ENCODE measurements at places on chromosomes 3 and 15.
A peak's percentile ranks its signal among the peaks of the same experiment; 100 is the strongest.

DNA sequence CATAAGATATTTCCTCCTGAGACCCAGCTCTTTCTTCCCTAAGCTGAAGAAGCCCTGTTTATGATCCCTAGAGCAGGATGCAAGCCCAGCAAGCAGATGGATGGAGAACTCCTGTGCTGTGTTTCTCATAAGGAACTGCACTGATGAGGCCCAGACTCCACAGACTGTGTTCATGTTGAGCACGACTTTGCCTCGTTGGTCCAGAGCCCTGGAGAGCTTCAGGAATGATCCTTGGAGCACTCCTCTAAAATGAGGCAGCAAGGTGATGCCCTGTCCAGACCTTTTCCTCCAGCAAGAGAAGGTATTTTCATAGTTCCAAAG is 83.8 kb downstream of the MYLK start:
- no peak for DNase-seq

DNA sequence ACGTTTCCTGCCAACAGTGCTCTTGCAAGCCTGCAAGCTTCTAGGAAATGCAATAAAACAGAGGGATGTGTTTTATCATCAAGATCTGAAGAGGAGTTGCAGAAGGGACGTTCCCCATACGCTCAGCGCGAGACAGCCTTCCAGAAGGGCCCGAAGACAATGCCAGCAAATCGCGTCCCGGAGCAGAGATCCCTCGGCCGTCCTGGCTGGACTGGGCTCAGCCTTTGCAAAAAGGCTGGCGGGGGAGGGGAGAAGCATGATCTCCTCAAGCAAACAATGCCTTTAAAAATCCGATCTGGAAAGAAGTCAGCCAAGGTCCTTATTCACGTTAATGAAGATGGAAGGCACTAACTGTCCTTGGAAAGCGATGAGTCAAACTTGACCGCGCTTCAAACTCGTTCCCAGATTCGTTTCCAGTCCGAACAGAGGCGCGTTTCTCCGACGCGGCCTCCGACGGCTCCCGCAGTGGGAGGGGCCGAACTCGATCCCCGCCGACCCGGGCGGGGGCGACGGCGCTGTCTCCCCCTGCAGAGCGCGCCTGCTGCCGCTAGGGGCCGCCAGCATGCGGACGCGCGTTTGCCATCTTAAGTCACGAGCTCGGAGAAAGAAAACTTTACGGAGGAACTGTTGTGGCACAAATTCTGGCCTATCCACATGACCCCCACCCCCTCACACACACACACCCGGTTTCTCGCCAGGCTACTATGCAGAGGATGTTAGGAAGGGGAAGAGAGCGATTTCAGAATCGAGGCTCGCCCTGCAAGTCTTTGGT is 5.5 kb downstream of the BCL6 start:
- DNase-seq, result peak; percentile 88

DNA sequence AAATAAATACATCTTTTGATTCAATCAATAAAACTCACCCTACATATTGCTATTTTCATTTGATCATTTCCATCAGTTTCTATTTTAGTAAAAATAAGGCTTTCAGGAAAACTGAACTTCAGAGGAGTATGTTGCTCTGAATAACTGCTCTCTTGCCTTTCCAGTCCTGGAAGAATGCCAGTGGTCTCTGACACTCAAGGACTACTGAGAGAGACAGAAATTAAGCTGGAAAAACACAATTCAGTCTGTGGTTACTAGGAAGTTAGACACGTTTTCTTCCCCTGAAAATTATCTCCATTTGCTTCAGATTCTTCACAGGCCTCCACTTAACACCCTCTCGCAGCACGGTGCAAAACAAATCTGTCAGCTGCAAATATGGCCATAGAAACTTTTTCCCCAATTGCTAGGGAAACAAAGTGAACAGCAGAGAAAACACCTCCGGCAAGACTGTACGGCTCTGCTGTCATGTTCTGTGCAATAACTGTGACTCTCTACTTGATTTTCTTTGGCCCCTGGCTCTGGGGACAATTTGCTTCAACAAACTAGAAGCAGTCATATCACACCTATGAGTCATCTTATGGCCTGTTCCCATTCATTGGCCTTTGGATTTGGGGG is 353.0 kb downstream of the MAGI1 start:
- DNase-seq, result no peak

GRCh38 chr3:87498358-87499080 is 222.1 kb upstream of the POU1F1 start:
- DNase-seq, result no peak

- DNase-seq, result no peak
Measured at GRCh38 chr3:191549357-191549756, 88.4 kb downstream of the PYDC2 start.

GRCh38 chr3:963755-964154 is 129.1 kb upstream of the CNTN6 start:
- no peak for DNase-seq

- DNase-seq, result peak; percentile 7
Measured at GRCh38 chr15:35379972-35380371, 166.0 kb downstream of the DPH6 start.

GRCh38 chr15:39285663-39286062 is 295.2 kb upstream of the THBS1 start:
- no peak for DNase-seq

- peak; percentile 41 for DNase-seq
Measured at GRCh38 chr15:91308855-91309254, 208.8 kb downstream of the SV2B start.

- DNase-seq, result no peak
Measured at GRCh38 chr3:15390460-15390859, 36.9 kb downstream of the METTL6 start.

All from activated CD4-positive, alpha-beta T cell treated with anti-CD3 and anti-CD28 coated beads, Interleukin-10, Interleukin-2, amounts not matched to agents 100 ng/mL and 50 ng/mL, durations not matched to agents 16 hours and 8 hours (primary cell).